ENCODE measurements at places on chromosomes 5 and 9.

DNA sequence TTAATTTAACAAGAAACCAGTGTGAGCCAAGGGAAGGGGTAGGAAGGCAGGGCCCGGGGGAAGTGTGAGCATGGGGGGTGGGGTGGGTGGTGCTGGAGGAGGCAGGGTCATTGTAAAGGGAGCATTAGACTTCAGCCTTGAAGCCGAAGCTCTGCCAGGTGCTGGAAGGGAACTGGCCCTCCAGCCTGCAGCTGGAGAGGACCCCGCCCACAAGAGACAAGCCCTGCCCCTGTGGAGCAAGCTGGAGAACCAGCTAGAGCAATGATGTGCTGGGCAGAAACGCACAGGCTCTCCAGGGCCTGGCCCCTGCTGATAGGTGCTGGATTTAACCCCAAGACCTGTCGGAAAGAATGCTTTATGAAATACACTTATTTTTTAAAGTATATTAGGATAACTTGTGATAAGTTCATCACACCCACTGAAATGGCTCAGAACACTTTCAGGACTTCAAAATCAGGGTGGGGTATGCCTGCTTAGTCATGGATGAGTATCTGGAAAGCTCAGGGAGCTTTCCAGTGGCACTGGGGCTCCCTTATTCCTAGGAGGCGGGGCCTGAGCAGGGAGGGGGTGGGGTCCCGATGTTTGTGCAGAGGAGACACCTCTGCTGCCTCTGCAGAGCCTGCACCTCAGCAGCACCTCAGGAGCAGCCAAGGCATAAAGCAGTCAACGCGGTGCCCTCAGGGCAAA lies 27.1 kb downstream of the UBE2QL1 start:
- DNase-seq: no peak

DNA sequence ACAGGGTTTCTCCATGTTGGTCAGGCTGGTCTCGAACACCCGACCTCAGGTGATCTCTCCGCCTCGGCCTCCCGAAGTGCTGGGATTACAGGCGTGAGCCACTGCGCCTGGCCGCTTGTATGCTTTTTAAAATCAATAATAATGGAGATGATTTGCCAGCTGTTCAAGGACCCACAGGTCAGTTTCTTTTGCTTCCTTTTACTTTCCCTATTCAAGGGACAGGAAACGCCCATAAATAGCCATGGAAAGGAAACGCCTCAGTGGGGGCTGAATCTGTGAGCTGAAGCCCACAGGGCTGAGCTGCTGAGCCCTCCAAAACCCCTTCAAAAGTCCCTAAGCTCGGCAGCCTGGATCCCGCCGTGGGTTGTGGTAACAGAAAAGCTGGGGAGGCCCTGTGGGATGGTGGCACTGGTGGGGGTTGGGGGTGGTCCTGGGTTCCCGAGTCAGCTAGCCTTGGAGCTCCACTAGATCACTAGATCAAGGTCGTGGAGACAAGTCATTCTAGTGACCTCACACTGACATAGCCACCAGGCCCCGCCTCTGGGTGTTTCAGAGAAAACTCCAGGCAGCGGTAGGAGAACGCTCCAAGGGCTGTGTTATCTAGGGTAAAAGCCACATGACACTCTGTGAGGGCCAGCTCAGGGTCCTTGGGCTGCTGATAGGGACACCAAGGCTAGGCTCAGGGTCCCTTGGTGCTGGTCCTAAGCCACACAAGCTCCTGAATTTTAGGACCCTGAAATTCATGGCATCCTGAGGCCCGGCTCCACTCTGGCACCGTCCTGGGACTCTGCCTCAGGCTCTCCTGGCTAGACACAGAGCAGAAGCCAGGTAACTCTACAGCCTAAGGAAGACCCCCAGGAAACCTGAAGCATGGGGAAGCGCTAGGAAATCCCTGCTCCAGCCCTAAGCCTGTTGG lies 18.0 kb upstream of the DUSP1 start:
- peak; percentile 91 for DNase-seq

- DNase-seq: peak; percentile 51
Measured at GRCh38 chr9:109411798-109412352, 86.2 kb downstream of the PTPN3 start.

DNA sequence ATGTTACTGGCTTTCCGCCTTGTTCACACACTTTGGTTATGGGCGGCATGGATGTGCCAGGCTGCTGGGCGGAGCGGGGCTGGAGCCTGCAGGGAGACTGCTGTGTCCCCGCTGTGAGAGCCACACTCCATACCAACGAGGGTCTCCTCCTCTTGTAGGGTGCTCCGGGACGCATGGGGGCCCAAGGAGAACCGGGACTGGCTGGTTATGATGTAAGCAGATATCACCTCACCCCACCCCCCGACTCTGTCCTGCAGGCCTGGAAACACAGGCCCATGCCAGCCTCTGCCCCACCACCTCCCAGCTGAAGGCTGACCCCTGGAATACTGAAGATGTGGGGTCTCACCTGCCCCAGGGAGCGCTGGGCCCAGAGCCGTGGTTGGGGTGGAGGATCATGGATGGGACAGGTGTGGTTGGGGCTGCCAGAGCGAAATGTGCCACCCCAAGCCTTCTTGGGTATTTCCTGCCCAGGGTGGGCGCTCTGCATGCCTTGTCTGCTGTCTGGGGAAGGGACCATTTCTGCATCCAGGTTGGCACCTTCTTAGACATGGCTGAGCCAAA lies 39.3 kb upstream of the ORM1 start:
- no peak for DNase-seq

- no peak for DNase-seq
Measured at GRCh38 chr5:135615581-135616260, 36.9 kb upstream of the CXCL14 start.

GRCh38 chr9:107174441-107174840 lies 108.6 kb upstream of the RAD23B start:
- DNase-seq: no peak

DNA sequence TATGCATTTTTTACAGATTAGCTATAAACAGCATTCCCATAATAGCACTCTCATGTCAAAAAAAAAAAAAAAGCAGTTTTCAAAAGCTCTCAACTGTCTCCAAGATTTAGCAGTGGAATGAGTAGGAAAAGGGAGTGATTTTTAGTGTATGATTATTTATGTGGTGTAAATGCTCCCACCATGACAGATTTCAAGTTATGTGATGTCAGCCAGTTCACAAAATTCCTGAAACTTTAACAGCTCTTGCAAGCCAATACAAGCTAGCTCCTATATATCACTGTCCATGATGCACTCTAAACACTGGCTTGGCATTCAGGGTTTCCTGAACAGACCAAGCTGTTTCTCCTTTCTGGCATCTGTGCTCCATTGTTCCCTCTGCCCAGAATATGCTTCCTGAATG lies 7.9 kb upstream of the ANKDD1B start:
- DNase-seq: no peak

- no peak for DNase-seq
Measured at GRCh38 chr5:32420506-32420905, 24.0 kb downstream of the ZFR start.

DNA sequence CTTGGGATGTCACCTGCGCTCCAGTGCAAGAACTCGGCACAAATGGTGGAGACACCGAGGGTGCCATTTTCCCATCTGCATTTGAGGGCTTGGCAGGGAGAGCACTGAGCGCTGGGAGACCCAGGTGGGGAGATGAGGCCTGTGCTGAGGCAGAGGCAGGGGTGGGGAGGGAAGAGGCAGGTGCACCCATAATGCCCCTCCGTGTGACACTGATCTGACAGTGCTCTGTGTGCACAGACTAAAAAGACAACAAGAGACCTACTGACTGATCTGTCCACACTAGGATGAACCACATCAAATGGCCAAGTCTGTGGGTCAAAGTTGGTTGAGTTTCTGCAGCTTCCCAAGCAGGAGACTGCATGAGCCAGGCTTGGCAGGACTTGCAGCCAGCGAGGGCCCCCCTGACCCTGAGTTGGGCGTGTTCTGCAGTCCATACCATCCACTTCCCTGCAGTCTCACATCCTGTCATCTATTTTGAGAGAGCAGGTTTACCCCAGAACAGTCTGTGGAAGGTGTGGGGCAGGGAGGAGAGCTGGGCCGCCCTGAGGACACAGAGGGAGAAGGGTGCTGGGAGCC lies 41.9 kb downstream of the NEK6 start:
- DNase-seq: no peak

- no peak for DNase-seq
Measured at GRCh38 chr5:61840361-61840760, 465.6 kb upstream of the KIF2A start.

DNA sequence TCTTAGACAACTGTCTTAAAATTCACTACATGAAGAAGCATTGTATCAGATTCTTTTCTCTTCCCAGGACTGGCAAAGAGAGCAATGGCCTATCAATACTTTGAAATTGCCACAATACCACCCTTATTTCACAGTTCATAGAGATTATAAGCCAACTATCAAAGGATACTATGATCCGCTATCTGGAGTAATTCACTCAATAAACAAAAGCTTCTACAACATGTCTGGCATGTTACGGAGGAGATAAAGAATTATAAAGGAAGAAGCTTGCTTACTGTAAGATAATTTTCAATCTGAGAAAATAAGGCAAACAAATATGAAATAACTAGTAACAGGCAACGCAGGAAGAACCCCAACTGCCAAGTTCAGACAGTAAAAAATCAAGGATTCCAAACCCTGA lies 114.8 kb downstream of the GNAQ start:
- no peak for DNase-seq

GRCh38 chr5:99248066-99248465 lies 319.3 kb upstream of the CHD1 start:
- no peak for DNase-seq

- DNase-seq: peak; percentile 64
Measured at GRCh38 chr5:126808521-126808988, 31.6 kb downstream of the LMNB1 start.

- DNase-seq: no peak
Measured at GRCh38 chr9:132474253-132474652, 64.2 kb downstream of the CFAP77 start.

DNA sequence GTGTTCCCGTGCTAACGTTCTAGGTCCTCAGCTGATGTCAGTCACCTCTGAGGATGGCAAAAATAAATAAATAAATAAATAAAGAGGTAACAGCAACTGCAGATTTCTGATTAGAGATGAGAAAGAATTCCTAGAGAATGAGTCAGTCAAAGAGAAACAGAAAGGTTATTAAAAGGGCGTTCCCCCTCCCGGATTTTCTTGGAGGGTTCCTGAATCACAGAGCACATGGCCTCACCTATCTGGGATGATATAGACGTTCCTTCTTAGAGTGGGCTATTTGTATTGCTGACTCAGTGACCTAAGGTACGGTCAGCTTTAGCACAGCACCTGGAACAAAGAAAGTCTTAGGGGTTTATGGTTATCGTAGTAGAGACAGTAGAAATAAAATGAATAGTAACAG lies 30.6 kb downstream of the HTR4 start:
- no peak for DNase-seq

DNA sequence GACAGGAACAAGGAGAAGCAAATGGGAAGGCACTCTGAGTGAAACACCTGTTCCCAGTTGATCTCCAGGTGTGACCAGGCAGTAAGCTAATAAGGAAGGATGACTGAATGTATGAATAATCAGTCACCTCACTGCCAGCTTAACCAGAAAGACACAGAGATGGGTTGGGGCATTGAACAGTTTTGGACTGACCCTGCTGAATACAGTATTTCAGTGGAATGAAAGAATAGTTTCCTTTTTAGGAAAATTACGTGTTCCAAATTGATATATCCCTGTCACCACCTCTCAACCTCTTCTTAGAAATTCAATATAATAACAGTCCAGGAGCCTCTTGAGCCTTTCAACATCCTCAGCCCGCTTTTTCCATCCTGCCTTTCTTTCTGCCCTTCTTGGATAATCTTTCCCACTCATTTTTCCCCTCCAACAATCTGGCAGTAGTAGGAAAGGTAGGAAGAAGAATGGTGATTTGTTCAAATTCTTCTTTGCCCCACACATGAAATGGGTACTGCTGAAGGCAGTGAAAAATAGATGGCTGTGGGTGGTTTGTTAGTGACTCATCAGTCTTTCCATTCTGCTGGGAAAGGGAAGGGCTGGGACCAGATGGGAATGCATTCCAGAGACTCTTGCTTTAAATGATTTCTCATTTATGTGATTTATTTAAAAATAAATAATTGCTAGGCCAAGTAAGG lies 117.9 kb downstream of the ZSWIM6 start:
- DNase-seq: peak; percentile 29

GRCh38 chr5:10064546-10065195 lies 185.0 kb downstream of the ATPSCKMT start:
- no peak for DNase-seq

GRCh38 chr9:78029551-78030295 lies 1.9 kb downstream of the GNAQ start:
- DNase-seq: peak; percentile 55
